Activated naive CD4-positive, alpha-beta T cell treated with anti-CD3 and anti-CD28 coated beads, Interleukin-2, amount 50 U/mL, for 72 hours (primary cell): ENCODE measurements at places on chromosomes 2 and 18. TPM values are rescaled to one million over a fixed set of nuclear protein-coding genes. Genes with fewer than 3 reads are reported as not detected.

Gene SH3BP4
- not detected for total RNA-seq

GRCh38 chr2:82789851-82790205 is 1669.3 kb downstream of the SUCLG1 start:
- DNase-seq: no peak

Gene PSMA8
- total RNA-seq: 0.73 TPM

DNA sequence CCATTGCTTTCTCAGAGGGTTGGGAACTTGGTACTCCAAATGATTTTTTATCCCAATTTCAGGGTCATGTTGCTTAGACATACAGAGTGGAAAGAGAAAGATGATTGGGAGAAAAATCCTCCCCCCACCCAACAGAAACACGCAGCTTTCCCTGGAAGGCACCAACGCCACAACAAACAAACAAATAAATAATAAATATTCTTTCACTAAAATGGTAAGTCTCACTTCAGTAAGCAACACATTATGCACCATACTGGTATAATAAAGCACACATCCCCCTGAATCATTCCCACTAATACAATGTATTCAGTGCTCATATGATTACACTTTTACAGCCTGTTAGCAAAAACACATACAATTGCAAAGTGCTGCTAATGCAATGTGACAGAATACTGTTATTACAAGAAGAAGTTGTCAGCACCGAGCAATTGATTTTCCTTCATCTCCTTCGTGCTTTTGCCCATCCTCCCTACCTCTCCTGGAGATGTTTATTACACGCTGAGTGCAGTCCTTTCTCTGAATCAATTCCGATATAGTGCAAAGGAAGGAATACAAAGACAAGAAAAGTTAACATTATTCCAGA is 359.9 kb downstream of the TXNL1 start:
- DNase-seq: no peak

GRCh38 chr2:23448906-23449305 is 63.9 kb downstream of the KLHL29 start:
- DNase-seq: no peak

Gene CCDC74A
- total RNA-seq: 7.1 TPM

GRCh38 chr2:124874219-124874618 is 849.1 kb downstream of the CNTNAP5 start:
- no peak for DNase-seq

DNA sequence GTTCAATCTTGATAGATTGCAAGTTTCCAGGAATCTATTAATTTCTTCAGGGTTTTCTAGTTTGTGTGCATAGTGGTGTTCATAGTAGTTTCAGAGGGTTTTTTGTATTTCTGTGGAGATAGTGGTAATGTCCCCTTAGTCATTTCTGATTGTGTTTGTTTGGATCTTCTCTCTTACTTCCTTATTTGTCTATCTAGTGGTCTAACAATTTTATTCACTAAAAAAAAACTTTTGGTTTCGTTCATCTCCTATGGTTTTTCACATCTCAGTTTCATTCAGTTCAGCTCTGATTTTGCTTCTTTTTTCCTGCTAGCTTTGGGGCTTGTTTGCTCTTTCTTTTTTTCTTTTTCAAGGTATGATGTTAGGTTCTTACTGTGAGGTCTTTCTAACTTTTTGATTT is 94.5 kb downstream of the SNTG2 start:
- DNase-seq: no peak

GRCh38 chr2:175883586-175884194 is 118.4 kb downstream of the LNPK start:
- no peak for DNase-seq

DNA sequence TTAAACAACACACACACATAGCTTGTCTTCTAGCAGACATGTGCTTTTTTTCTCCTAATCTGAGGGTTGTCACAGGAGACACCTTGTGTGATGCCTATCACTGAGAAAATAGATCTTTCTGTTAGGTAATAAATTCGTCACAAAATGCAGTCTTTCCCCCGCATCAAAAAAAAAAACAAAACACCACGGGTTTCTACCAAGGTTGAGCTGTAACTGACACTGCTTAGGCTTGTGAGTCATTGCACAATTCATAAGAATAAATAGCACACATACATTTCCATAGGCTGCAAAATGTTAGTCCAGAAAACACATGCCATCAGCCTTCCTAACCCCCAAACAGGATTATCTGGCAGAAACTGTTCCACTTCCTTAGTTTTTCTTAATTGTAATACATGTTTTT is 6.5 kb downstream of the TMEM163 start:
- DNase-seq: no peak

Gene CCDC74B
- 2.8 TPM for total RNA-seq

- no peak for DNase-seq
Observed at GRCh38 chr2:121640380-121641316, 8.6 kb downstream of the CLASP1 start.

- DNase-seq: no peak
Observed at GRCh38 chr2:195536906-195537305, 120.1 kb upstream of the SLC39A10 start.

DNA sequence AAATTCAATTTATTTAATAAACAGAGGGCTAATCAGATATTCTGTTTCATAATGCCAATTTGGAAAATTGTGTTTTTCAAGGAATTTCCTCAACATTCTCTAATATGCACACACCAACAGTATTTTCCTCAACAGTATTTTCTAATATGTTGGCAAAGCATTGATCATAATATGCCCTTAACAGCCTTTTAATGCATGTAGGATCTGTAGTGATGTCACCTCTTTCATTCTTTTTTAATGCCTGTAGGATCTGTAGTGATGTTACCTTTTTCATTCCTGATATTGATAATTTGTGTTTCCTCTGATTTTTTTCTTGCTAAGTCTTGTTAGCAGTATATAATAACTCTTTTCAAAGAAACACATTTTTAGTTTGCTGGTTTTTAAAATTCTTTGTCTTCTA is 15.9 kb downstream of the VWA3B start:
- no peak for DNase-seq

DNA sequence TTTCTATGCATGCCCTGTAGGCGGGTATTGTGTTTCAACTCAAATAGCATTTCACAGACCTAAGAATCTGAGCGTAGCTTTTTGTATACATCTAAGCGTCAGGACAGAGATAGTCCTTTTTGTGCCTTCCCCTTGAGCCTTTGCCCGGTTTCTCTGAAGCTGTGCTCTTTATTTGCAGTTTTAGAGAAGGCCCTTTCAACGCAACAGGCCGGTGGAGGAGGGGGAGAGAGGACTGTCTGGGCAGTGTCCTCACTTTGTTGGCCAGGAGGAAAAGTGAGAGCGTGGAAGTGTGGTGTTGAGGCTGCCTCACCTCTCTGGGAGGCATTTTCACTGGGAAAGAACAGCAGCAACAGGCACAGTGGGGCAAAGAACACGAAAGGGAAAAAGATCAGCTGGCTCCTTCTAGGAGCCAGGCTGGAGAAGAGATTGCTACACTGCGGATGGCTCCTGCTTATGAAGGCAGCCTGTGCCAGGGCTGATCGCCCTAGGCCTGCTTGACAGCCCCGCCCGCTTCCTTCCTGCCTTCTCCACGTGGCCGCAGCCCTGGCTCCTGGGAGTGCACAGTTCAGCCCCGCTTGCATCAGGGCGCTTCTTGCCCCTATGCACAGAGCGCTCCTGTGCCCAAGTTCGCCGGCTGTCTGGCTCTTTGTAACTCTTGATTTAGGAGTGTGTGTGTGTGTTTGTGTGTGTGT is 195.6 kb upstream of the POU3F3 start:
- no peak for DNase-seq

DNA sequence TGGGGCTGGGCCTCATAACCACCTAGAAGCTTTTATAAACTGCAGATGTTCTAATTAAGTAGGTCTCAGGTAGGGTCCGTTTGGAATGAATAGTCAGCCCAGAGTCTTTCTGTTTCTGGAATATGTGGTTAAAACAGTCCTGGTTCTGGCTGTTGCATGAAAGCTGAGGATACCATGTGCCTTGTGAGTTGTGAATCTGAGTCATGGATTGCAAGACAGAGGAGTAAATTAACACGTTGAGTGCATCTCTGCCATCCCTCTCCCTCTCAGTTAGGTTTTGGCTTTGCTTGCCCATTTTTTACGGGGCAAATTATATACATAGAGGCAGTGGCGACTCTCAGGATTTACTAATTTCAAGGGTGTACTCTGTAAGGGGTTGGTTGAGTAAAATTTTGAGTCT is 59.1 kb downstream of the NCK2 start:
- no peak for DNase-seq

Gene CIB4
- total RNA-seq: not detected

Gene CERS6
- 15.0 TPM for total RNA-seq

DNA sequence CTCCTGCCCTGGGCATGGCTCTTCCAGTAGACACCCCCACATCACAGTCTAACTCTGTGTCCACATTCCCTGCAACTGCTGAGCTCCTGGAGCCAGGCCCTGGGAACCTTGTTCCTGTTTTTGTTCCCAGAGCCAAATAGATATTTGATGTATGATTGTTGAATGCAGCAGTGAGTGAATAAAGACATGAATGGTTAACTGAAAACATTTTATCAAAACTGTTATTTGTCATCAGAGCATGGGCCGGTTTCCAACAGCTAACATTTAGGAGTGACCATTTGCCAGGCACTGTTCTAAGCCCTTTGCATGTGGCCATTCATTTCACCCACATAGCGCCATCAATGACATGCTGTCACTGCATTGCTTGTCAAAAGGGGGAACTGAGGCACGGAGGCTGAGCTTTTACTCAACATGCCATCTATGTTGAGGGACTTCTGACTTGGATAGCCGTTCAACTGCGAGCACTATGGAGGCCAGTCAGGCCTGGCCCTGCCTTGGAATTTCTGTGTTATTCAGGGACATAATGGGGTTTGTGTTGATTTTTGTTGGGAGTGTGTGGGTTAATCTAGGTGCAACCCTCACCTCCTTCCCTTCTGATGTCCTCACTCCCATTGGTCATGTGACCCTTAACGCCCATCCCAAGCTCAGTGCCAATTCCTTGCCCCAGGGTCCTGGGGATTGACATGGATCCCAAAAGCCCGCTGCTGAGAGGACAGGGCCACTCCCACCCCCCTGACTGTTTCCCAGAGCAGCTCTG is 12.6 kb downstream of the IL1R1 start:
- no peak for DNase-seq

GRCh38 chr2:146659976-146660375 is 1184.9 kb upstream of the ACVR2A start:
- DNase-seq: no peak

- no peak for DNase-seq
Observed at GRCh38 chr2:226095058-226095457, 695.5 kb downstream of the NYAP2 start.

GRCh38 chr2:37417321-37417720 is 72.9 kb downstream of the QPCT start:
- DNase-seq: no peak
